ENCODE measurements at places on chromosomes 2 and 18. TPM values are rescaled to one million over a fixed set of nuclear protein-coding genes. Genes with fewer than 3 reads are reported as not detected.

DNA sequence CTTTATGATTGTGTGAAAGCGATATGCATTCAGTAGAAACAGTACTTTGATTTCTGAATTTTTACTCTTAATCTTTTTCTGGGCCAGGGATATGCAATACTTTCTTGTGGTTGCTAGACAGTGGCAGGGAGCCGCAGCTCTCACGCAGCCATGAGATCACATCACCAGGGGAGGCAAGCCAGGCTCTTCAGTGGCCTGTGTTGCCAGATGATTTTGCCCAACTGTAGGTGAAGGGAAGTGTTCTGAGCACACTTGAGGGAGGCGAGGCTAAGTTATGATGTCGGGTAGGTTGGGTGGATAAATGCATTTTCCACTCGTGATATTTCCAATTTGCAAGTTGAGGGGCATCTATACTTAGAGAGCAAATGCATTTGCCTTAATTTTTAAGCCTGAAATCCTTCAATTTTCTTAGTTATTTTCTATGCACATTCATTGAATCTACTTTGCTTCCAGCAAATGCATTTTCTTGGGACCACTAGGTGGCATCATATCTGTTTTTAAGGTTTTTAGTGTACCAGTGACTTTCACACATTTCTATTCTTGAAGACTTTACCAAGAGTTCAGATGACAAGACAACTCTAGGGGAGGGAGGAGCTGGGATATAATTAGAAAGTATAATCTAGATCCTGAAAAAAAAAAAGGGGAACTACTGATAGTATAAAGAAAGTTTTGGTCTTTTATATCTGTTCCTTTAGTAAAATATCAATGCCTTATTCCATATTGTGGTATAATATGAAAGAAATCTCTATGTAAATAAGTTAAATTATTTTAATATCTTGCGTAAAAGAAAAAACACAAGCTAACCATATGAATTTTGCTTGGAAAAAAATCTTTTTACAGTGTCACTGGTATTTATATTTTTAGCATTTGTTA is 643.3 kb downstream of the SOCS6 start:
- no peak for DNase-seq

DNA sequence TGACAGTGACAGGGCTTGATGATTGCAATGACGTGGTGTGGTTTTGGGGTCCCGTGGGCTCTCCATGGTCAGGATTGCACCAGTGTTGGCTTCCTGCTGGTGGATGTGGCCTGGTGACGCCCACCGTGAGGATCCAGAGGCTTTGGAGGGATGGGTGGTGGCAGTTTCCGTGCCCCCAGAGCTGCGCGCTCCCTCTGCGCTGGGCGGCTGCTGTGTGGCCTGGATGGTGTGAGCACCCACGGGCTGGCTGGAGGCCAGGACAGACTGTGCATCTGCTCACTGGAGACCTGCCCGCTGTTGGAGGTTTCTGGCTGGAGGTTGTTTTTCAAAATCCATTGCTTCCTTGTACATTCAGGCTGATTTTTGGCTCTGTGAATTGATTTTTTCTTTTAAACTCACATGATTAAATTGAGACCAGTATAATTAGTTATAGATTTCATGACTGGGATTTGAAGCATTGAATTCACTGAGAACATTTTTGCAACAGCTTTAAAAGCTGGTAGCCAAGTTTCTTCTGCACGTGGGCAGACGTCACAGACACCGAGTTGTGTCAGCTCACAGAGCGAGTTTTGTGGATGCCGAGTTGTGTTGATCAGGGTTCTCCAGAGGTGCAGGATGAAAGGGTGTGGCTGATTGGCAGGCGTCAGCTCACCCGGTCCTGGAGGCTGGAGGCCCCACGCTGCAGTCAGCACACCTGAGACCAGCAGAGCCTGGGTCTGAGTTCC is 72.7 kb downstream of the KCNG2 start:
- DNase-seq: no peak

GRCh38 chr2:191693166-191693565 is 15.2 kb downstream of the NABP1 start:
- no peak for DNase-seq

DNA sequence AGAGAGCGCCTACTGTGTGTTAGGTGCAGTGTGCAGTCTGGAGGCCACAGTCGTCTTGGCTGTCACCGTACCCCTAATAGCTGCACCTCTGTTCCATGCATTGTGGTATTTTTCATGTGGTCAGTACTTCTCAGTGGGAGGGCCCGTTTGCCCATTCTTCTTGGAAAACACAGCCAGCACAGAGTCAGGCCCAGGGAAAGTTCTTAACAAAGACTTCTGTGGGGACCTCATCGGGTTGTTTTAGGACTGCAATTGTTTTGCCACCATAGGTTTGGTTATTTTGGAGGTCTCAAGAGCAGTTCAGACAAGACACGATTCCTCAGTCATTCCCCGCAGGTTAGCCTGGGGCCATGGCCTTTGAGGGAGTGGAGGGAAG is 62.3 kb downstream of the SMIM21 start:
- DNase-seq: no peak

DNA sequence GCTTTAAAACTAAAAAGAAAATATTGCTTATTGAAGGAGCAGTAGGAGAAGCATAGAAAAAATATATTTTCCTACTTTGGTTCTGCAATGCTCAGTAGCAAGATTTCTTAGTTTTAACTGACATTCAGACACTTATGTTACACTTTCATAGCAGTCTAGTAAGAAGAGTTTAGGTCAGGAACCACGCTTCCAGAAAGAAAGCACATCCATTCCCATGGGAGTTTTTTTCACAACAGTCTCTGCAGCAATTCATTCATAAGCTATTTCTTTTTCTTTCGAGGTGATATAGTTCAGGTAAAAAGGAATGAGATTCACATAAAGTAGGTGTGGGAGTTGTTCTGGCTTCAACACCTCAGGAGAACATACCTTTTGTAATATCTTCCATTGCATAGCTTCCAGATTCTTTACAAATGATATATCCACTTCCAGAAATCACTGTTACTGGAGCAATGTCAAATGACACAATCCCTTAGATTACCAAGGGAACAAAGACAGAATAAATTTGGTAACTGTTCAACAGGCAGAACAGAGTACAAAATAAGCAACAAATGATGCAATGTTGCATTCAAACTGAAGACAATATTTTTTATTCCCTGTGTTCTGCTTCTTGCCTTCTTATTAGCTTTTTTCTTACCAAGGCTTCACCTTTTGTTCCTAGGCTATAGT is 95.2 kb upstream of the GULP1 start:
- DNase-seq: no peak

SMAD2 gene
- total RNA-seq: 107 TPM

SLC5A7 gene
- total RNA-seq: 0.21 TPM

ASB18 gene
- total RNA-seq: not detected
